ENCODE measurements at places on chromosomes 1 and 21.

- DNase-seq = no peak
Observed at GRCh38 chr1:187568067-187568466, 739.3 kb downstream of the PLA2G4A start.

DNA sequence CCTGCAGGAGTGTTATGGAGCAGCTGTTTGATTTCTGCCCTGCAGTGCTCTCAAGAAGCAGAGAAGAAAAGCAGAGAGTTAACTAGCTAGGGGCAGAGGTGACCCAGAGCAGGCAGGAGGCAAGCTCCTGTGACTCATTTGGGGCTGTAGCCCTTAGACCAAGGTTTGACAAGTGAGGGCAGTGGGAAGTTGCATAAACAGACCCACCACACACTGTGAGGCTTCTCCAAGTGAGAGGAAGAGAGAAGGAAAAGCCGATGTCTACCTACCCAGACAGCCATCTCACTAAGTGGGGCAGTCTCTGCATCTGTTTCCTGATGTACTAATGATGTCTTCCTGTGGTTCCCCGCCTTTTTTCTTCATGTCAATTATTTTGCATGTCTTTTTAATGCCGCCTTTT, 159.9 kb upstream of the NR5A2 start:
- no peak for DNase-seq

- DNase-seq = no peak
Observed at GRCh38 chr1:186183970-186184628, 191.0 kb downstream of the TPR start.

GRCh38 chr1:51624855-51625254, 8.0 kb downstream of the OSBPL9 start:
- no peak for DNase-seq

DNA sequence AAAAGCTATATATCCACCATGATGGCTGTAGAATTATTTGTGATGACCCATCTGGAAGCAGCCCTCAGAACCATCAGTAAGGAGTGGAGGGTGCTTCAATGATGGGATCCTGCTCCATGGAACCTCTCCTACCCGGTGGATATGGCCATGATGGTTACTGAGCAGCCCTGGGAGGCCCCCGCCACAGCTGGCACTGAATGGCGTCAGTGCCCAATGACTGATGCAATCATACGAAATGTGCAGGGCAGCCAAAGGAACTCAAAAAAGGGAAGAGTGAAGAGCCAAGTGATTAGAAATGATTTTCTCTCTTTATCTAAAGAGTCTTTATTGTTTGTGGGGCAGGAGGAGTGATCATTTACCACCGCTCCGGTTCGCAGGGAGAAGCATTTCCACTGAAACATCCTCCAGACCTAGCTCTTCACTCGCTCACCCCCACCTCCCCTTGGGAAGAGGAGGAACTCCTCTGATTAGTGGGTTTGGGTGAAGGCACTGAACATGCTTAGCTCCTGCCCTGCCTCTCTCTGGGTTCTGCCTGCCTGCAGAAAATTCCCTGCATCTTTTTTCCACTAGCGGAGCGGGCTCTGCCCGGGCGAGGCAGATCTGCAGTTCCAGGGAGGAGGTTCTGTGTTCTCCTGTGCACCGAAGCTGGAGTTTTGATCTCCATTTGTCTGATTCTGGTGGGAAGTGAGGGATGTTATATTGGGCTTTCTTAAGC, 260.3 kb downstream of the GRIK3 start:
- DNase-seq = no peak

Measured in CD4-positive, alpha-beta T cell treated with Interleukin-15 for 4 hours (primary cell).